ENCODE measurements at places on chromosomes 5 and 9.

DNA sequence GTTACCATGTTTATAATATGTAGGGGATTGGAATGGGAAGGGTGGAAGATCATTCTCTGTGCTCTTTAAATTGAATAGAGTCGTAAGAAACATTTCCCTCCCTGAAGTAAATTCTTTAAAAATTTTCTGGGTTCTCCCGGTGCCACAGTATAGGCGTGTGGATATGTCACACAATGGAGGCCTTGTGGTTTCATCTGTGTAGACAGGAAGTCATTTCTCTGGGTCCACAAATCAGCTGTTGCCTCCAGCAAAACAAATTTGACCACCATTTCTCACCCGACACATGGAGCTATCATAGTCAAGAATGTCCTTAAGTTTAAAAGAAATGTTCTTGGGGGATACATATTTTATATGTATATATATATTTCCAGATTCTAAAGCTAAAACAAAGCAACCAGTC lies 17.4 kb downstream of the CEP78 start:
- DNase-seq, result no peak

- DNase-seq, result no peak
Observed at GRCh38 chr9:85258823-85259370, 482.9 kb downstream of the AGTPBP1 start.

DNA sequence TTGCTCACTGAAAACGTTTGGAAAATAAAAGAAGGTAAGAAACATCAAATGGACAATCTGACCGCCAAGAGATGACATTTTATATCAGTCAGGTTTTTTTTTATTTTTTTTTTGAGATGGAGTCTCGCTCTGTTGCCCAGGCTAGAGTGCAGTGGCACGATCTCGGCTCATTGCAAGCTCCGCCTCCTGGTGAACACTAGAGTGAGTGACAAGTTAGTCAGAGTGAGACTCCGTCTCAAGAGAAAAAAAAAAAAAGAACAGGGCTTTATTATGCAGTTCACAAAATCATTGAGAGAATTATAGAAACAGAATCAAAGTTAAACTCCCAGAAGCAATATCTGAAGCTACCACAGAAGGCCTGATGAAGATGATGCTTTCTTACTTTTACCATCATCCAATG lies 70.1 kb downstream of the DTWD2 start:
- no peak for DNase-seq

- DNase-seq, result no peak
Observed at GRCh38 chr5:154118893-154119336, 71.6 kb upstream of the GALNT10 start.

DNA sequence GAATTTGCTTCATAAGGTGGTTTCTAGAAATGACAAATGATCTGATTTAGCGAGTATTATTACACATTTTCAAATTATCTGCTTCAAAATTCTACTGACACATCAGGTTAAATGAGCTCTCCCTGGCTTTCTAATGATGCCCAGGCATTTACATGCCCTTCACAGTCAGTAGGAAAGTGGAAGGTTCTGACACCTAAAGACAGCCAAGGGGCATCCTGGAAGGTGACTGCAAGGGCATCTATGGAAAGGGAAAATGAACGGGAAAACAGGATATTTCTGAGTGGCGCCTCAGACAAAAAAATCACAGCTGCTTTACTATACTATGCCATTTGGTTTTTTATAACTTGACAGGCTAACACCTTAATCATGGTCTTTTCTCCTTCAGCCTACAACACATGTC lies 31.0 kb downstream of the ANKH start:
- no peak for DNase-seq

DNA sequence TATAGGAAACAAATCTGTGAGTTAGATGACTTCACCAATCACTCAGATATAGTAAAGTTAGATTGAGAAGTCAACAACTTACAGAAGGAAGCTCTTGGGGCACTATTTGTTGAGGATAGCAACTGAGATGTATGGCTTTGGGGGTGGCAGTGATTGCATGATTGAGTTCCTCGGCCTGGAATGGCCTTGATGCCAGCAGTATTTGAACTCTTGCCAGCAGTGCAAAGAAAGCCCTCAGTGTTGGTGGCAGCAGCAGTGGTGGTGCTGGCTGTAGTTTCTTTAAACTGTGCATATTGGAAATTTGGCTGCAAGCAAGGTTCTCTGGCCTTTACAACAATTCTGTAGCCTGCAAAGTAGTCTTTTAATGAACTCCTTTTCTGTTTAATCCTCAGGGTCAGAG lies 41.4 kb upstream of the PJA2 start:
- no peak for DNase-seq

- no peak for DNase-seq
Observed at GRCh38 chr9:113299800-113300292, 3.3 kb downstream of the RNF183 start.

DNA sequence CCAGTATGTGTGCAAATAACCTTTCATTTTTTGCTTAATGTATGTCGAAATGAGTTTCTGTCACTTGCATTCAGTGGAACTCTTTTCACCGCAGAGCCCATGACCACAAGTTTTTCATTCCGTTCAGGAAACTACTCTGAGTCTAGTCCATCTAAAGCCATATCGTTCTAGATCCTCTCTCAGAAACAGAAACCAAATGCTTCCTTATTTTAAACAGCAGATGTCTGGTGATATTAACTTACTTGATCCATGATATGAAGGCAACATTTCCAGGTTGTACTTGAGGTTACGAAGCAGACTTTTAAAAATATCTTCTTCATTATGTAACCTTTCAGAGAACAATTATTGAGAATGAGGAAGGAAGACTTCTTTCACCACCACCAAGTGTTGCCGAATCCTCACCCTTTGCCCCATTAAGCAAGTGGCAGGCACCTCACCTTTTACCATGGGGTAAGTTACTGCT lies 72.4 kb upstream of the GNAQ start:
- no peak for DNase-seq

DNA sequence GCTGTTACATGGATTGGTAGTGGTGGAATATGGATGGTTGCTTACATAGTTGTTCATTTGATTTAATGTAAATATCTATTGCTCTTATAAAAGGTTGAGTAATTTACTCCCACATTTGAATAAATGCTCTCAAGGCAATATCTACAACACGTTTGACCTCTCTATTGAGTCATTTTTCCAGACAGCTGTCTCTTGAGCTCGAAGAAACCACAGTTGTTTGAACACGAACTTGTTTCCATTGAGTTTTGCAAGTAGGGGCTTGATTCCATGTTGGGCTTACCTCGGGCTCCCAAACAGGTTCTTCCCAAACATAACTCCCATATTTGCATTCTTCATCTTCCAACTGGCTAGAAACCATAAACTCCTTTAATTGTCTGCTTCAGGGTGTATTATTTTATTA lies 115.0 kb upstream of the HMHB1 start:
- no peak for DNase-seq

DNA sequence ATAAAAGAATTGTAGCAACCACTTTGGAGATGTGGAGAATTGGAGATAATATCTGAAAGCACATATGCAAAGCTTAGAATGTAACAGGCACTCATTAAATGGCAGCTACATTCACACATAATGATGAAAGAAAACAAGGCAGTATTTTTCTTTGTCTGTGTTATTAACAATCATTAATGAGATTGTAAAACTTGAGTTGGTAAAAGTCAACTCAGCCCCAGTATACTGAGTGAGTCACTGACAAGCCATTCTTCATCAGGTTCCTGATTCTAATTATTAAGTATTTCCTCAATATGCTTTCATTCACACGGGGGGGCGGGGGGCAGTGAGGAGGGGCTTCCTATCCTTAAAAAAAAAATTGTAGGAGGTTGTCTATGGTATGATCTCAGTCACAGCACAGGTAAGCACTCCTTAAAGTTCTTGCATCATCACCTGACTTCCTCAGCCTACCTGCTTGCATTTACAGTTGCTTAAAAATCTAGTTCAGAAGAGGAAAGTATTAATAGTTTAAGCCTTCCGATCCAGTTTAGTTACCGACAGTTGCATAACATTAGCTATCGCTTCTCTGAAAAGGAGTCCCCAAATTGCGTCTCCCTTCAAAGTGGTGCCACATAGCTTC lies 379.8 kb downstream of the EFNA5 start:
- no peak for DNase-seq

DNA sequence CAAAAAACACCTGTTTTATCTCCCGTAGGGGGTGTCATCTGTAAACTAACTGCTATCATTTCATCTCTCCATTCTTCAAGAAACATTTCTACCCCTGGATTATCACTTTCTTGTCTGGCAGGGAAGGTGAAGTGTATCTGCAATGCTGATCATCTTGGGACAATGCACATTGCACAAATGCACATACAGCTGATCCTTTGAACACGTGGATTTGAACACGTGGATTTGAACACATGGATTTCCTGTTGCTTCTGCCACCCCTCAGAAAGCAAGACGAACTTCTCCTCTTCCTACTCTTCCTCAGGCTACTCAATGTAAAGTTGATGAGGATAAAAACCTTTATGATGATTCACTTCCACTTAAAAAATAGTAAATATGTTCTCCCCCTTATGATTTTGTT lies 147.4 kb upstream of the PRLR start:
- no peak for DNase-seq

- DNase-seq, result no peak
Observed at GRCh38 chr5:32302835-32303754, 9.6 kb downstream of the MTMR12 start.

DNA sequence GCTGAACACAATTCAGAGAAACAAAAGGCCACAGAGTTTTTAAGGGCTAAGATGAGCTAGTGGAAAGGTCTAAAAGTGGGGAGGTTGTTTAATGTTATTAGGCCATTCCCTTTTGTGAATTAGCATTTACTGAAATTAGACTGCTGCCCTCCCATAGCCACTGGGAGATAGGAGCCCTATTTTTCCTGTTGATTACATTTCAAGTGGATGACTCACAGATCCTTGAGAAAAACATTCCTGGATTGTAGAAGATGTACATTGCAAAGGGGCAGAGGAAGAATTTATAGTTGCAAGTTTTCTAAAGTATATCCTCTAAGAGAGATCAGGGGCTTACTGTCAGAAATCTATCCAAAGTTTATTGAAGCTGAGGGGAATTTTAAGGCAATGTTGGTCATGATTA lies 367.1 kb upstream of the IZUMO3 start:
- no peak for DNase-seq

DNA sequence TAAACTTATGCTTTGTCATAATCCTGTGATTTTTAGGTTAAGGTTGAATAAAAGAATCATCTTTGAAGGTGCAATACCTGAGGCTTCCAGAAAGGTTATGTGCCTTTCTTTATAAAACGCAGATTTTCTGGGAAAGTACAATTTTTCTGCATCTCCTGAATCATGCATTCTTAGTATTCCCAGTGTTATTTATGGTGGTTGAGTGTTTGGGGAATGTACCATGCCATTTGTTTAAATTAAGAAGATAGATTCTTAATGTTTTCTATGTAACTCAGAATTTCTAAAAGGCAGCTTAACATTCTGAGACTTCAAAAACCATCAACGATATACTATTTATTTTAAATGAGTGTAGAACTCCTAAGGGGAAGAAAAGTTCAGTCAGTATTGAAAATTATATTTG lies 108.1 kb upstream of the FBN2 start:
- DNase-seq, result no peak

DNA sequence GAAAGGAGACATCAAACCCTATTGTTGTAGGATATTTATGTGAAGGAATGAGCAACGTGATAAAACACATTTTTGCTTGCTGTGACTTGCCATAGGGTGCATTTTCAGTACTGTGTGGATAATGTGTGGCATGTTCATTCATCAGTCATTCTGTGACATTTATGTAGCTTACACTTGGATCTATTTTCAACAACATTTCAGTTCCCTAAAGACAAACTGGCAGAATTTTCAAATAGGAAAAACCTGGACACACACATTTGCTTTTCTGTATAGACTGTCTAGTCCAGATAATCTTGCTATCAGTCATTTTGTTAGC lies 127.7 kb downstream of the TMC1 start:
- DNase-seq, result no peak

- DNase-seq, result no peak
Observed at GRCh38 chr9:37466037-37466709, 923 bp upstream of the ZBTB5 start.

All from stimulated activated CD8-positive, alpha-beta memory T cell treated with anti-CD3 and anti-CD28 coated beads, Interleukin-2, amount 100 ng/mL, for 48 hours (primary cell).